H1 (cell line): ENCODE measurements at places on chromosomes 7 and 10. TPM values are rescaled to one million over a fixed set of nuclear protein-coding genes. Genes with fewer than 3 reads are reported as not detected.

The PLXNA4 gene
- 0.76 and 1.8 TPM in 2 replicates for total RNA-seq

The PDE6C gene
- not detected in 2 replicates for total RNA-seq

The PON1 gene
- not detected in 2 replicates for total RNA-seq

The PRSS37 gene
- total RNA-seq = not detected in 2 replicates

The PON3 gene
- total RNA-seq = not detected in 2 replicates

The IL2RA gene
- not detected in 2 replicates for total RNA-seq

The PIK3AP1 gene
- total RNA-seq = 2.9 and 4.5 TPM in 2 replicates

- H3K4me1 ChIP-seq = 0 out of 2 replicates have a peak, but pooled peaks cover 2% of the 10 kb centered on the region
- no peak overlapping the region for H3K4me3 ChIP-seq
- DNase-seq = no peak
- H3K27me3 ChIP-seq = no peaks in the 10 kb centered on the region
- H3K27ac ChIP-seq = no peak overlapping the region
- no peaks in the 10 kb centered on the region for H3K36me3 ChIP-seq
These were observed 22.3 kb downstream of the HYAL4 start for GRCh38 chr7:123867225-123867624.

DNA sequence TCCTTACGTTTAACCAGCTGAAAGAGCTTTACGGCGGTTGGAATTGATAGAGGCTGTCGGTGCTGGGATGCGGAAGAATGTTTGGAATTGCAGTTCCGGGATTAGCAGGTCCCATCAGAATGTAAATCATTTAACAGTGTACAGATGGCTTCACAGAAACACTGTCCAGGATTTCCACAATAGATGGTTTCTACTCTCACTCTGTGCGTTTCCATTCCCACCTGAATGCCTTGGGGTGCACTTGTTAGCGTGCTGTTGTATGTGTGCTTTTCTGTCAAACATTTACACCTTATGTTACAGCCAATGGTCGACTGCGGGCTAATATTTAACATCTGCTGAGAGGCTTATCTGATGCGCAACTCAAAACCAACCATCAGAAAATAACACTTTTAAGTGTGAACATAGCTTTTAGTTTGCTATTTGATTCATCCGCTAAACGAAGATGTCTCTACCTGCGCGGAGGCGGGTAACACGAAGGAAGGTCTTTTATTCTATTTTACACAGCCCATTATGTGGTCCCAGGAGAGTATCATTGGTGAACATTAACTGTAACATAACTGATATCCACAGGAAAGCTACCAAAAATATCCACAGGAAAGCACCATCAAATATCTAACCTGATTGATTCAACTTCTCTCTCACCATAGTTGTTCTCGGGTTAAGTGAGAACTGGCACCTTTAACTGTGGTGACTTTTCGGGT is 179.0 kb downstream of the PRPF18 start:
- H3K36me3 ChIP-seq = no peaks in the 10 kb centered on the region
- no peak for DNase-seq
- no peak overlapping the region for H3K4me3 ChIP-seq
- H3K27ac ChIP-seq = no peak overlapping the region
- H3K27me3 ChIP-seq = no peaks in the 10 kb centered on the region

GRCh38 chr10:103816431-103816830 is 38.9 kb downstream of the SH3PXD2A start:
- H3K27ac ChIP-seq = no peak overlapping the region
- no peak overlapping the region for H3K4me3 ChIP-seq
- H3K4me1 ChIP-seq = peaks cover 4% of the 10 kb centered on the region
- DNase-seq = no peak
- H3K36me3 ChIP-seq = no peaks in the 10 kb centered on the region
- H3K27me3 ChIP-seq = no peaks in the 10 kb centered on the region

DNA sequence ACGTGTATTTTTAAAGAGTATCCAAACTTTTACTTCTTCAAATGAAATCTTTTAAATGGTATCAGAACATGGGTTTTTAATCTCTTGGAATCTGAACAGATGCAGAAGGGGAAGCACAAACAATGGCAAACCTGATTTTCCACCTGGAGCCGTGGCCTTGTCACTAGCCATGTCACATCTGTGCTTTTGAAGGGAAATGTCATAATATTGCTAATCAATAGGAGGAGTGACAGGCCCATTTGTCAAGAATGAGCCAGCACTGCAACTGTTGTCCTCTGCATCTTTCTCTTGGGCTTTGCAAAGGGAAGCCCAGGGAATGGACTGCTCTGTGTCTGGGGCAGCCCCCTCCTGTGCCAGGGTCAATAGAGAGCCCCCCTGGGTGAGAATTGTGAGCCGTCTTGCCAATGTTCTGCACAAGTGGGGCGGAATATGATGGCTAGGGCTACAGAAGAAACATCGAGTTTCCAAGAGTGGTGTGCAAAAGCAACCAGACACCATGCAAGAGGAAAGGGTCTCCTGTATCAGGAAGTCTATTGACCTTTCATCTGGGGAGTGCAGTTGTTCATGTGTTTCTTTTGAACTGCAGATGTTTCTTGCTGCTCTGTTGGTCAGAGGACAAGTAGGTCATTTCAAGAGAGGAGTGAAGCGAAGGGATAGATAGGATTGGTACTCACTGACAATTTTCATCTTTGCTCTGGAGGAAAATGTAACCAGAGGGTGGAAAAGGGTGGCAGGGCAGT is 181.8 kb upstream of the NPVF start:
- H3K4me1 ChIP-seq = no peaks in the 10 kb centered on the region
- no peak overlapping the region for H3K27ac ChIP-seq

DNA sequence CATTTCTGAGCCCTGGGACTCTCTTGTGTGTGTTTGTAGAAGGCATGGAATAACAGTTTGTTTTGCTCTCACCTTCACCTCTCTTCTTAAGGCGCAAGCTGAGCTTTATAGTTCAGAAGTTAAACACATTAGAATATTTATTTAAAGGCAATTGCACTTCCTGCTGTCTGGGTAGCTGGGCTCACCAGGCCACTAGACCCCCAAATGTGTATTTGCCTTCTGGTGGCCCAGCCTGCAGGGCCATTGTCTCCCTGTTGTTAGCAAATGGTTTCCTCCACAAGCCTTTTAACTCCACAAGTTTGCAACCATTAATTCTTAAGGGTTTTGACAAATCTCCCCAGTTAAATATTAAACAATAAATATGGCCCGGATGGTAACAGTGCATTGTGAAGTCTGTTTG is 31.1 kb upstream of the NEUROD6 start:
- no peak overlapping the region for H3K4me3 ChIP-seq
- no peak overlapping the region for H3K27ac ChIP-seq
- H3K36me3 ChIP-seq = no peaks in the 10 kb centered on the region

GRCh38 chr7:7739204-7740036 is 21.0 kb upstream of the RPA3 start:
- no peaks in the 10 kb centered on the region for H3K36me3 ChIP-seq
- peaks cover 7% of the 10 kb centered on the region for H3K4me1 ChIP-seq
- H3K27ac ChIP-seq = no peak overlapping the region

GRCh38 chr10:90930971-90931871 is 10.3 kb upstream of the ANKRD1 start:
- H3K4me3 ChIP-seq = no peak overlapping the region
- peaks cover 98% of the 10 kb centered on the region for H3K27me3 ChIP-seq
- peak; percentile 65 for DNase-seq
- no peaks in the 10 kb centered on the region; the same call in 1 of the 2 replicates for H3K36me3 ChIP-seq

DNA sequence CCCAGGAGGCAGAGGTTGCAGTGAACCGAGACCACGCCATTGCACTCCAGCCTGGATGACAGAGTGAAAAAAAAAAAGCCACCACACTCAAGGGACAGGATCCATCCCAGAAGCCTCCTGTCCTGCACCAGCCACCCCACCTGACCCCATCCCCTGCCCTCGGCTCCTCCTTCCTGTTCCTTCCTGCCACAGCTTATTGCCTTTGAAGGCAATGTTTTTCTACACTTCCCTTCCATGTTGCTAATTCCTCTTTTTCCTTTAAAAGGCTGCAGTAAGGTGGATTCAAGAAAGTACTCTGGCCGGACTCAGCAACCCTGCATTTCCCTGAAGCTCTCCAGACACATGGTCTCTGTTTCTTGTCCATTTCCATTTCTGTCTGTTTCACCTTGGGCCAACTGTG is 80.9 kb downstream of the FAM171A1 start:
- no peak for DNase-seq
- H3K27me3 ChIP-seq = no peaks in the 10 kb centered on the region
- no peaks in the 10 kb centered on the region for H3K4me1 ChIP-seq
- H3K36me3 ChIP-seq = no peaks in the 10 kb centered on the region
- no peak overlapping the region for H3K27ac ChIP-seq

- DNase-seq = peak; percentile 19
- peaks cover 5% of the 10 kb centered on the region; the same call in 1 of the 2 replicates for H3K36me3 ChIP-seq
- H3K4me1 ChIP-seq = no peaks in the 10 kb centered on the region
- no peaks in the 10 kb centered on the region for H3K27me3 ChIP-seq
These were observed 13.0 kb downstream of the OGDHL start for GRCh38 chr10:49749144-49749543.

DNA sequence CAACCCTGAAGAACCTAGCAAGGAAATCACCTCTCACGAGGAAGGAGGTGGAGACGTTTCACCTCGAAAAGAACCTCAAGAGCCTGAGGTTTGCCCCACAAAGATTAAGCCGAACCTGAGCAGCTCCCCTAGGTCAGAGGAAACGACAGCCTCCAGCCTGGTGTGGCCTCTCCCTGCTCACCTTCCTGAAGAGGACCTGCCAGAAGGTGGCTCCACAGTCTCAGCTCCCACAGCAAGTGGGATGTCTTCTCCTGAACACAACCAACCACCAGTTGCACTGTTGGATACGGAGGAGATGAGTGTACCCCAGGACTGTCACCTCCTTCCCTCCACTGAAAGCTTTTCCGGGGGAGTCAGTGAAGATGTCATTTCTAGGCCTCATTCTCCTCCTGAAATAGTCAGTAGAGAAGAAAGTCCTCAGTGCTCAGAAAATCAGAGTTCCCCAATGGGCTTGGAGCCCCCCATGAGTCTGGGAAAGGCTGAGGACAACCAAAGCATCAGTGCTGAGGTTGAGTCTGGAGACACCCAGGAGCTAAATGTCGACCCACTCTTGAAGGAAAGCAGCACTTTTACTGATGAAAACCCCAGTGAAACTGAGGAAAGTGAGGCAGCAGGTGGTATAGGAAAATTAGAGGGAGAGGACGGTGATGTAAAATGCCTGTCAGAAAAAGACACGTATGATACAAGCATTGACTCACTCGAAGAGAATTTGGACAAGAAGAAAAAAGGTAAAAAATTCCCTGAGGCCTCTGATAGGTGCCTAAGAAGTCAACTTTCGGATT is 150.2 kb downstream of the LCOR start:
- no peak for DNase-seq
- H3K36me3 ChIP-seq = peaks cover 2% of the 10 kb centered on the region
- H3K4me1 ChIP-seq = no peaks in the 10 kb centered on the region; the same call in 1 of the 2 replicates

GRCh38 chr7:140489026-140489359 is 9.7 kb upstream of the MKRN1 start:
- H3K27me3 ChIP-seq = no peaks in the 10 kb centered on the region
- peaks cover 11% of the 10 kb centered on the region for H3K4me1 ChIP-seq
- no peak overlapping the region for H3K27ac ChIP-seq
- no peak for DNase-seq
- H3K4me3 ChIP-seq = no peak overlapping the region

- no peak overlapping the region for H3K4me3 ChIP-seq
- no peak overlapping the region for H3K27ac ChIP-seq
- no peak for DNase-seq
These were observed 112.8 kb downstream of the BUB3 start for GRCh38 chr10:123266971-123267370.

DNA sequence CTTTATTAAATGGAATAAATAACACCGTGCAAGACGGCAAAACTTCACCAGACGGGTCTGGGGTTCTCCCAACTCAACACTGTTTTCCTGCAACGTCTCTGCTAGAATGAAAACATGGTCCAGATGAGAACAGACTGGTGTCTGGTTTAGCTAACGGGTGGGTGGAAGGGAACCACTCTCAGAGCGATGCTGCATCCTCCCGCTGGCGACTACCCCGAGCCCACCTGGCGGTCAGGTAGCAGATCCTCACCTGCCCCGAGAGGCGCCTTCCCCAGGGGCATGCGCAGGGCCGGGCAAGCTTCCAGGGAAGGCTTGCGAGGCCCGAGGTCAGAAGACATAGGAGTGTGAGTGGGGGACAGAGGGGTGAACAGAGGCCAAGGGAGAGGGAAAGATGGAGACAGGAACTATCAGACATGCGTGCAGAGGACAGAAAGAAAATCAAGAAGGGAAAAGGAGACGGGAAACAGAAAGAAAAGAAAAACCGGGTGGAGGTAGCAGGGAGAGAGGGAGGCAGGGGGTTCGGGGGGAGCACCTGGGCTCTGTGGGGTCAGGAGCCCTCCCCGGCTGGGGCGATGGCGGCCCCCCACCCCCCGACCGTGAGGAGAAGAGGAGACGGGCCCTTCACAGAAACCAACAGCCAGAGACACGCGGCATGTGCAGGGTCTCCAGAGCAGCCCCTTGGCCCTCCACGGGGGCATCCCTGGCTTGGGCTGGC is 222.0 kb downstream of the MAD1L1 start:
- H3K27ac ChIP-seq = no peak overlapping the region
- H3K27me3 ChIP-seq = no peaks in the 10 kb centered on the region
- H3K4me3 ChIP-seq = no peak overlapping the region
- H3K4me1 ChIP-seq = no peaks in the 10 kb centered on the region; the same call in 1 of the 2 replicates
- H3K36me3 ChIP-seq = no peaks in the 10 kb centered on the region

GRCh38 chr10:64537928-64538327 is 1016.7 kb downstream of the REEP3 start:
- H3K36me3 ChIP-seq = no peaks in the 10 kb centered on the region
- no peak for DNase-seq
- H3K27ac ChIP-seq = no peak overlapping the region
- H3K27me3 ChIP-seq = no peaks in the 10 kb centered on the region
- no peak overlapping the region for H3K4me3 ChIP-seq
- H3K4me1 ChIP-seq = no peaks in the 10 kb centered on the region

DNA sequence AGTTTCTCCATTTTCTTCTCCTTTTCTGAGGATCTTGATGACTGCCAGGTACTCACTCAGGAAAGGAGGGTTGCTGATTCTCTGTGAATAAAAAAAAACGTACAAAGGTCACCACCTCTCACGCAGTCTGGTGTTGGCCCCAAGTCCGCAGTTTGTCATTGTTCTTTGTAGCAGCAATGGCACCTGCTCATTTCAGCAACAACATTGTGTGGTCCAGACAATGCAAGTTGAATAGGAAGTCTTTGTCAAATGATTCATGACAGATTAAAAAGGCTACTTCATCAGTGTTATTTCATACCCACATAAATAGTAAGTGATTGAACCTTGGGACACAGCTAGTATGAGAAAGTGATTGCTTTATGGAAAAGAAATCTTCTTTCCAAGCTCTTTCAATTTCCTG is 653.5 kb upstream of the MGMT start:
- no peak overlapping the region for H3K27ac ChIP-seq
- no peaks in the 10 kb centered on the region for H3K27me3 ChIP-seq
- no peaks in the 10 kb centered on the region for H3K4me1 ChIP-seq
- H3K36me3 ChIP-seq = no peaks in the 10 kb centered on the region
- no peak overlapping the region for H3K4me3 ChIP-seq
- no peak for DNase-seq

DNA sequence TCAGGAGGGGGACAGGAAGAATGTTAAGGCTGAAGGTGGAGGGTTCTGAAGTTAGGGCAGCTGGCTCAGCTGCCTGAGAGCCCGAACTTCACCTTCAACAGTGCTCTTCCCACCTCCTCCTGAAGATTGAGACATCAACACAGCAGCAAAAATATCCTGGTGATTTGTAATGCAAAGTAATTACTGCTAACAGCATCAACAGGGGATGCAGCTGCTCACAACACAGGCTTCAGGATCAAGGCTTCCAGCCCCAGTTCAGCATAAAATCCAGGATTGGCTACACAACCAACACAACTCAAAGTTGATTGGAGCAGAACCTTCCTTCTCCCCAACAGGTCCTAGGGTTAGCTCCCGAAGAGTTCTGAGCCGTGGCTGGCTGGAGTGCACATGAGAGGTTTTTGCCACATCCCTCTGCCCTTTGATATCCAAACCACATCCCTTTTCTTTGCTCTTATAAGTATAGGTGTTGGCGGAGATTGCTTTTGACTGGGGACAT is 242.4 kb downstream of the KIAA1217 start:
- DNase-seq = no peak
- no peaks in the 10 kb centered on the region; the same call in 1 of the 2 replicates for H3K4me1 ChIP-seq
- H3K4me3 ChIP-seq = no peak overlapping the region
- H3K27ac ChIP-seq = no peak overlapping the region
